ENCODE measurements at places on chromosomes 12 and 14.

DNA sequence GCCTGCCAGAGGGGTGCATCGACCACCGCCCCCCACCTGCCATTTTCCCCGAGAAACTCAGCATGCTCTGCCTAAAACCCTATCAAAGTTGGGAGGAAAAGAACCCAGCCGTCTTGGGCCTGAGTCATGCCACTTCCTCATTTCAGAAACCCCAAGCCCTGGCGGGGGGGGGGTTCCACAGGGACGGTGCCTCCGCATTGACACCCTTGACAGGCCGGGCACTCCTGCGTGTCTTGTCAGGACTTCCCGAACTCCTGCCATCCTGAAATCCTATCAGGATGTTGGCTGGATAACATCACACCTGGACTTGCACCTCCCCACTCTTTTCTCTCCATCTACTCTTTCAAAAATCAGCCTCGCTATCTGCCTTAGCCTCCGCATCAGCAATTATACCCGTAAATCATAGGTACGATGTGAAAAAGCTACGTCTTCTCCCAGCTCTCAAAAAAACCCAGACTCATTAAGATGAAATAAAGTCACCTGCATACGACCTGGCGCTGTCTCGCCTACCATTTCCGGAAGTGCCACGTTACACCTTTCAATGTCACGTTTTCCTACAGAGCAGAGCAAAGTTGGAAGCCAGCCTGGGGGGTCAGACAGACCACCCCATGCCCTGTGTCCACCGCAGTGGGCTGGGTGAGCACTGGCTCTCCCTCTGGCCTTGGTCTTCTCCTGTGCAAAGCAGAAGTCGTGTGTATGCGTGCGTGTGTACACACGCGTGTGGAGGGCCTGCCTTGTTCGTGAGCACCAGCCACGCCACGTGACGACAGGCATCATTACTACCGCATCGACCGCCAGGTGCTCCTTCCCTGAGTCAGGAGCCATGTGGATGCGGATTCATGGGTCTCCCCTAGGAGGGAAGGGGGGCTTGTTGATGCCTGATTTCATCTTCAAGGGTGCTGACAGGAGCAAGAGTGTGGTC is 96.7 kb downstream of the RFLNA start:
- DNase-seq: peak; percentile 82

GRCh38 chr14:88323086-88323522 is at the start of gene KCNK10:
Gene KCNK10 (minus strand): TSS chr14:88323269. CDS start chr14:88322798, 471 bp downstream.
- DNase-seq: no peak

DNA sequence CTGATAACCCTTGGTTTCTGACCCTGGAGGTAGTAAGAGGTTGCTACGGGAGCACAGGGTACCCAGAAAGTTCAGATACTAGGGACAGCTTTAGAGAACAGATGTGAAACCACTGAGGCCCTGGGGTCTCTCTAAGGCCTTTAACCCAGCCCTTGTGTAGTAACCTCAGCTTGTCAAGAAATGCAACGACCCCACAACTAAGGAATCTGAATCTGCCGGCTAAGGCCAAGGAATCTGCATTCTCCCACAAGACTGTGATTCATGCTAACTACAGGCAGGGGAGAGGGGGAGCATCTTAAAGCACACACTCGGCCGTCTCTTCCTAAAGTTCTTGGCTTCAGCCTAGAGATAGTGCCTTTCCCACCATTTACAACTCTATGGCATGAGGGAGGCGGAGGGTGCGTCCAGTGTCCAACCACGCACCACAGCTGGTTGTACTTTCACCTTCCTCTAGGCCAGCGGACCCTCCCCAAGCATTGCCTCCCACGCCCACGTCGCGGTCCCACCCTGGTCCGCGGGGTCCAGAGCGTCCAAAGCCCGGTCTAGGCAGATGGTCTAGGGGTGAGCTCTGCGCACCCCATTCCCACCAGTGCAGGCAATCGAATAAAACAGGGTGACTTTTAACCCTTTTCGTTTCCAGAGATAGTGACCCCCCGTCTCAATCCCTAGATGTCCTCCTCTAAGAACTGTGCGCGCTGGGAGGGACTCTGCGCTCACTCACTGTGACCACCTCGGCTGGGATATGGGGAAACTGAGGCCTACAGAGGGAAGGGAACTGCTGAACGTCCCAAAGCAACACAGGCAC is 735 bp upstream of the VASH1 start:
- no peak for DNase-seq

GRCh38 chr12:108833355-108833733 is 24.0 kb downstream of the SSH1 start:
- peak; percentile 93 for DNase-seq

DNA sequence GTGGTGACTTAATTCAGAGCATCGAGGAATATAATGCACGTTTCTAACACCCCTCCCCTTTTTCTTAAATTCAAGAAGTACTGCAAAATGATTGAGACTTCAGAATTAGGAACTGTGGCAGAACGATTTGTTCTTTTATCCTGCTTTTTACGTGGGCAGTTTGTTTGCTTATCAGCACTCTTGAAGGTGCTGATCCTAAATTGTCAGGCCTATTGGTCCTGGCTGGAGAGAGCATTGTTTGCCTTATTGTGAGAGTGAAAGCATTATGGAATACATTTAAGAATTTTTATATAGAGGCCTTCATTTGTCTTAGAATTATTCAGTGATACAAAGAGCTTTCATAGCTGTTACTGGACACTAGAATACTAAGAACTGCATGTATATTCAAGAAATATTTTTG is 59.1 kb downstream of the TMTC2 start:
- DNase-seq: no peak

DNA sequence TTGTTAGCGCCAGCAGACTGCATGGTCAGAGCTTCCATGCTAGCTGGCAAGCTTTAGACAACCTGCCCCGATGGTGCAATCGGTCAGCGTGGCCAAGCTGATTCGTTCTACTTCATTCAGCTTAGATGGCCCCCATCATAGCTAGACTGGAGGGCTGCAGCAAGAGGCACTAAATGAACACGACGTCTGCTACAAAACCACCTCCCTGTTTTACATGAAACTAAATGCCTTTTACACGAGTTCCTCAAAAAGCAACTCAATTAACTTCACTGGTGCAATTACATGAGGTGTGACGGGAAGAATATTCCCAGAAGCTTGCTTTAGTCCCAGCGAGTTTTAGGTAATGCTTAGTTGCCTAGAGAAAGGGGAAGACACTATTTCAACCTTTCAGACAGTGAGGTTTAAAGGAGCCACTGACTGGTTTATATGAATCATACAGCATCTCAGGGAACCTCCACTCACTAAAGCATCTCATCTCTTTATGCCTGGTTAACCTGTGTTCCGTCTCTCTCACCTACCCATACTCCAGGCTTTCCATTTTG is 8.4 kb downstream of the NIN start:
- DNase-seq: no peak

DNA sequence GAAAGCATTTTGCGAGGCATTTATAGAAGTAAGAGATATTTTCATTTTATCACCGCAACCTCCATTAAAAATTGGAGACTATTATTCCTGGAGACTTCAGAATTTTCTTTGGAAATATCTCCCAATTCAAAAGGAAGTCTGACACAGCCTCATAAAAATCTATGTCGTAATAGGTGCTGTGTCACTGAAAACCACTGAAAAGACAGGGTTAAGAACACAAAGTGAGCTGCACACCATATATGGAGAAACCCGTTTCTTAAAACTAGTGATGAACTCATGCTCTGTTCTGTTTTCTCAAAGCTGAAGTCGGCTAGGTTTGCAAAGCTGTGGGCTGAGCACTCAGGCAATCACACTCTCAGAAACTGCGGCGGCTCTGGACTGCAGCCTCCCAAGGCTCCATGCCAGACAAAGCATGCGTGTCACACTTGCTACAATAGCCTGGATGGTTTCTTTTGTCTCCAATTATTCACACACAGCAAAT is at the start of gene GLIPR1:
GLIPR1 (plus strand) TSS at position 287 of the 481 bp plus-strand sequence; CDS start at position 413, 126 bp downstream.
- DNase-seq: peak; percentile 99

All from ACHN (cell line).